Activated CD8-positive, alpha-beta memory T cell treated with anti-CD3 and anti-CD28 coated beads, Interleukin-2, amount 10 ng/mL, durations not matched to agents 7 days and 5 days (primary cell): ENCODE measurements at places on chromosomes 16 and 17. TPM values are rescaled to one million over a fixed set of nuclear protein-coding genes. Genes with fewer than 3 reads are reported as not detected.

Gene AIPL1
- total RNA-seq = not detected

Gene SLFN14
- 0.07 TPM for total RNA-seq

Gene CES5A
- total RNA-seq = not detected

Gene GRB7
- total RNA-seq = 0.19 TPM

Gene ZDHHC1
- 0.41 TPM for total RNA-seq

Gene CAVIN1
- total RNA-seq = 0.66 TPM

Gene NUPR1
- total RNA-seq = not detected

Gene PMP22
- total RNA-seq = not detected

Gene ZNF423
- not detected for total RNA-seq

Gene KCNH6
- total RNA-seq = not detected

Gene MARVELD3
- not detected for total RNA-seq

Gene MYH11
- 0.06 TPM for total RNA-seq

Gene MEOX1
- 1.3 TPM for total RNA-seq

Gene SLC38A8
- not detected for total RNA-seq

Gene PDIA2
- not detected for total RNA-seq

Gene TLCD3B
- total RNA-seq = 1.6 TPM

Gene PITPNC1
- 67.6 TPM for total RNA-seq

Gene SMIM5
- not detected for total RNA-seq

Gene RAPGEFL1
- total RNA-seq = 4.4 TPM

Gene UNC45B
- 0.06 TPM for total RNA-seq

Gene ZNF286A
- total RNA-seq = 16.9 TPM

Gene CDH3
- total RNA-seq = not detected

Gene TP53TG3B
- not detected for total RNA-seq

Gene CISD3
- 54.3 TPM for total RNA-seq

Gene KRT27
- total RNA-seq = not detected

Gene CHST4
- total RNA-seq = not detected

Gene CTF1
- total RNA-seq = 0.47 TPM

Gene STAT5A
- 118 TPM for total RNA-seq

Gene QPRT
- 13.3 TPM for total RNA-seq

Gene KRT20
- not detected for total RNA-seq

Gene TBC1D3G
- not detected for total RNA-seq

Gene SPATA32
- 0.49 TPM for total RNA-seq

Gene DCUN1D3
- 18.1 TPM for total RNA-seq

Gene TMIGD1
- not detected for total RNA-seq

Gene KRTAP2-1
- total RNA-seq = not detected

Gene NAGS
- 0.33 TPM for total RNA-seq

Gene SEC14L1
- 146 TPM for total RNA-seq

Gene HSBP1
- 56.5 TPM for total RNA-seq

Gene CACNA1G
- not detected for total RNA-seq

Gene TMEM92
- total RNA-seq = 0.07 TPM

Gene NEURL4
- total RNA-seq = 44.8 TPM

Gene EXOSC6
- 32.2 TPM for total RNA-seq

Gene HSD11B2
- not detected for total RNA-seq

Gene SKAP1
- 91.4 TPM for total RNA-seq

Gene C16orf95
- total RNA-seq = 13.6 TPM

Gene CTU2
- 40.0 TPM for total RNA-seq

Gene DEXI
- total RNA-seq = 23.3 TPM

Gene TP53TG3
- total RNA-seq = not detected

Gene NPIPB6
- total RNA-seq = 2.0 TPM

Gene TNP2
- not detected for total RNA-seq

Gene CCL16
- total RNA-seq = not detected

Gene ZG16
- total RNA-seq = not detected

Gene TOM1L1
- total RNA-seq = not detected

Gene SPN
- total RNA-seq = 329 TPM
